Retina (tissue), 1 donor: ENCODE measurements at places on chromosomes 13 and 19.

- no peak for DNase-seq
Measured at GRCh38 chr19:41545547-41545946, 30.4 kb upstream of the CEACAM21 start.

- DNase-seq, result no peak
Measured at GRCh38 chr13:94233837-94234236, 245.6 kb downstream of the DCT start.

- DNase-seq, result no peak
Measured at GRCh38 chr19:21314676-21315075, 14.5 kb downstream of the ZNF708 start.

DNA sequence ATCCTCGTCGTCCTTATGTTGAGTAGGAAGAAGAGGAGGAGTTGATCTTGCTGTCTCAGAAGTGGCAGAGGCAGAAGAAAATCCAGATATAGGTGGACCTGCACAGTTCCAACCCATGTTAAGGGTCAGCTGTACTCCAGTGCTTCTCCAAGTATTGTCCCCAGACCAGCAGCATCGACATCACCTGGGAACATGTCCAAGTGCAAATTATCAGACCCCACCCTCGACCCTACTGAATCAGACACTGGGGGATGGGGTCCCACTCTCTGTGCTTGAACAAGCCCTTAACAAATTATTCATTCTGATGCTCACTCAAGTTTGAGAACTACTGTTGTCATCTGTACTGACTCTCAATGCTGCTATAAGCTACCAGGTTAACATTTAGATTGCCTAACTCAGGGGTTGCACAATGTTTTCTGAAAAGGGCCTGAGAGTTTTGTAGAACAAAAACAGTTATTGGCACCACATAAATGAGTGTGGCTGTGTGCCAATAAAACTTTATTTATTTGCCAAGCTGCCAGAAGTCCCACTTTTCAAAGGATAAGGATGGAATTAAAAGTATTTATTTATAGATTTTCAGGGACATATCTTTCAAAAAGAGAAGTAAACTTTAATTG, 226.7 kb upstream of the IPO5 start:
- no peak for DNase-seq

DNA sequence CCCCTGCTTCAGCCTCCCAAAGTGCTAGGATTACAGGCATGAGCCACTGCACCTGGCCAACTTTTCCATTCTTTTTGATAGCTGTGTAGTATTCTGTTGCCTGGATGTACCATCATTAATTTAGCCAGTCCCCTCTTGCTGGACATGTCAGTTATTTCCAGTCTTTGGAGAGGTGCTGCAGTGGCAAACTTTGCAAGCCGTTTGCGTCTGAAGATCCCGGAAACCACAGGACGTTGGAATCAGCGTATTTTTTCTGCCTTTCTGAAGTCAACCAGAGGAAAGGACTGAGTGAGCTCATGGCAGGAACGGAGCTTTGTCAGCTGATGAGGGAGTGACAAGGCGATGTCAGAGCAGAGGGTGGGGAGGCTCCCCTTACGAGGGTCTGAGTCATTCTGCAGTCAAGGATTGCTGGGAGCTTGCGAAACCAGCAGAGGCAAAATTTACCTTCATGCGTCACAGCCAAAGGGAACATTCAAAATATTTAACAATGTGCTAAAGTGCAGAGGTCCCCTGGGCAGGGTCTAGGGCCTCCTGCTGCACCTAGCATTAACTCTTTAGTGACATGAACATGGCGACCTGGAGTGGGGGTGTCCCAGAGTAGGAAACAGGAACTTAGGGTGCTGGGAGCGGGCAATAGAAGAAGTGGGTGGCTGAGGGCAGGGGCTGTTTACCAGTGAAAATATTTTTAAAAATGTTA, 5.6 kb downstream of the C5AR1 start:
- DNase-seq, result no peak

DNA sequence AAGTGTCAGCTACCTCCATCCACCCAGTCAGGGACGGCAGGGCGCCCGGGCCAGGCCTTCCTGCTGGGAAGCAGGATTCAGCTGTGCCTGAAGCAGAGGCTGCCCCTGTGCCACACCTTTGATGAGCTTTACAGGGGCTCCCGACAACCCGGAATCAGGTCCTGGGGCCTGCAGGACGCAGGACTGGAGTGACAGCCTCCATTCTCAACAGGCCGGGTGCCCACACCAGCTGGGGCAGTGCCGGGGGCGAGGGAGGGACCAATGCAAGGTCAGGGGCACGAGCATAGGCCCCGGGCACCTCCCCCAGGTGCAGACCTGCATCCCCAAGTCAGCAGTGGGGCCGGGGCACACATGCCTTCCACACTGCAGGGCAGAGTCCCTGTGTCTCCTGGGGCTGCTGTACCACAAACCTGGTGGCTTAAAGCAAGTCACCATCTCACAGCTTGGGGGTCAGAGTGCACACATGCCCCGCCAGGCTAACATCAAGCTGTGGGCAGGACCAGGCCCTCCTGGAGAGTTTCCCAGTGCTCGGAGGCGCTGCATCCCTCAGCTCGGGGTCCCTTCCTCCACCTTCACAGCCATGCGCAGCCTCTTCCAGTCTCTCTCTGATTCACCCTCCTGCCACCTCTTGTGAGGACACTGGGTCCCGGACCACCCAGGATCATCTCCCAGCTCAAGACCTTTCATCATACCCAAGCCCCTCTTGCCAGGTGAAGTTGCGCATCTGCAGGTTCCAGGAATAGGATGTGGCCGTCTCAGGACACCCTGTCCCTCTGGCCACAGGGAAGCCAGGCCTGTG, 13.4 kb downstream of the UBXN6 start:
- no peak for DNase-seq

GRCh38 chr13:90305796-90306195, 1041.7 kb upstream of the MIR17HG start:
- no peak for DNase-seq

- DNase-seq, result no peak
Measured at GRCh38 chr13:44140146-44140545, 233.5 kb upstream of the SERP2 start.

- no peak for DNase-seq
Measured at GRCh38 chr13:68944272-68944671, 1163.4 kb upstream of the ATXN8OS start.

GRCh38 chr19:39428283-39429112, 7.3 kb downstream of the RPS16 start:
- DNase-seq, result peak; percentile 61

GRCh38 chr13:91097269-91097668, 250.2 kb upstream of the MIR17HG start:
- DNase-seq, result no peak

DNA sequence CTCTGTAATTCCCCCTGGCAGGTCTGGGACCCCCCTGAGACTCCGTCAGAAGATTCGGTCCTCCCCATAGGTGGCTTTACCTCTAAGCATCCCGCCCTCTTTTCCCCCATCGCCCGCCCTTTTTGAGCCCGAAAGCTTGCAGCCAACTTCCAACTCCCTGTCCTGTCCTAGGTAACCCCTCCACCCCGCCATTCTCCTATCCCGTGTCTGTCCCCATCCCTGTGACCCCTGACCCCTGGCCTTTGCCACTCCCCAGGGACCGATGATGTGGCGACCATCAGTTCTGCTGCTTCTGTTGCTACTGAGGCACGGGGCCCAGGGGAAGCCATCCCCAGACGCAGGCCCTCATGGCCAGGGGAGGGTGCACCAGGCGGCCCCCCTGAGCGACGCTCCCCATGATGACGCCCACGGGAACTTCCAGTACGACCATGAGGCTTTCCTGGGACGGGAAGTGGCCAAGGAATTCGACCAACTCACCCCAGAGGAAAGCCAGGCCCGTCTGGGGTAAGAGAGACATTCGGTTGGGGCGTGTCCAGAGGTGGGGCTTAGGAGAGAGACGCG, 488 bp downstream of the RCN3 start:
- DNase-seq, result no peak

DNA sequence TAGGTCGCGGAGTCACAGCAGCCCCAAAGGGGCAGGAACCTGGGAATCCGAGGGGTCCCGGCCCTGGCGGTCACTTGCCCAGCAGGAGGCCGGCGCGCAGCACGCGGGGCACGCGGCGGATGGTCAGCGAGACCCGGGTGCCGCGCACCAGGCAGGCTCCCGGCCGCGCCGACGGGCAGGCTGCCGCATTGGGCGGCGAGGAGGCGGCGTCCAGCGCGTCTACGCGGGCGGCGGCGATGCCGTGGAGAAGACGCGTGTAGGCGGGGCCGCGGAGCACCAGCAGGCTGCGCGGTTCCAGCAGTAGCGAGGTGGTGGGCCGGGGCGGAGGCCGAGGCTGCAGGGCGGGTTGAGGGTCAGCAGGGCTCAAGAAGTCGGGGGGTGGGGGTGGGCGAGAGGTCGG, 607 bp upstream of the SYNE4 start:
- peak; percentile 55 for DNase-seq

GRCh38 chr13:100464006-100464405, 124.6 kb downstream of the GGACT start:
- DNase-seq, result no peak

DNA sequence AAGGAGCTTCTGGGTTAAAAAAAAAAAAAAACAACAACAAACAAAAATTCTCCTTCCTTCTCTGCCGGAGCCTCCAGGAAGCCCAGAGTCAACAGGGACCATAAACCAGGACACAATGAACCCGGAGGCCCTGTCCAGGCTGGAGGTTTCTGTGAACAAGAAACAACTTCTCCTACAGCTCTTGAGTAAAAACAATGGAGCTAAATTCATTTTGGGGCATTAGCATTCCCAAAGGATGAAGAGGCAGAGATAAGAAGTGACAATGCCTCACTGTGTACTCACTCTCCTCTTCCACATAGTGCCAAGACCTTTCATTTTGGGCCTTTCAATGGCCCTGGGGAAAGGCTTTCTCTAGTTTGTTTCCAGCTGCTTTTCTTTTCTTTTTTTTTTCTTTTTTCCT, 9.0 kb downstream of the RHPN2 start:
- no peak for DNase-seq
